ENCODE measurements at places on chromosomes 1 and 21. TPM values are rescaled to one million over a fixed set of nuclear protein-coding genes. Genes with fewer than 3 reads are reported as not detected.
A peak's percentile ranks its signal among the peaks of the same experiment; 100 is the strongest.

Gene HSD3B1
- not detected for total RNA-seq

Gene TFF3
- 0.22 TPM for total RNA-seq

Gene PLA2G2C
- total RNA-seq = not detected

Gene PRKCZ
- 46.8 TPM for total RNA-seq

Gene LEPR
- 6.0 TPM for total RNA-seq

Gene MR1
- total RNA-seq = 6.6 TPM

Gene LDLRAP1
- total RNA-seq = 26.0 TPM

- no peak for DNase-seq
Measured at GRCh38 chr1:203522237-203522636, 28.3 kb downstream of the OPTC start.

- no peak for DNase-seq
Measured at GRCh38 chr1:1211541-1212441, 2.2 kb downstream of the TNFRSF4 start.

- DNase-seq = no peak
Measured at GRCh38 chr1:98102345-98103030, 181.7 kb upstream of the DPYD start.

- no peak for DNase-seq
Measured at GRCh38 chr1:11885916-11886315, 27.2 kb upstream of the NPPB start.

DNA sequence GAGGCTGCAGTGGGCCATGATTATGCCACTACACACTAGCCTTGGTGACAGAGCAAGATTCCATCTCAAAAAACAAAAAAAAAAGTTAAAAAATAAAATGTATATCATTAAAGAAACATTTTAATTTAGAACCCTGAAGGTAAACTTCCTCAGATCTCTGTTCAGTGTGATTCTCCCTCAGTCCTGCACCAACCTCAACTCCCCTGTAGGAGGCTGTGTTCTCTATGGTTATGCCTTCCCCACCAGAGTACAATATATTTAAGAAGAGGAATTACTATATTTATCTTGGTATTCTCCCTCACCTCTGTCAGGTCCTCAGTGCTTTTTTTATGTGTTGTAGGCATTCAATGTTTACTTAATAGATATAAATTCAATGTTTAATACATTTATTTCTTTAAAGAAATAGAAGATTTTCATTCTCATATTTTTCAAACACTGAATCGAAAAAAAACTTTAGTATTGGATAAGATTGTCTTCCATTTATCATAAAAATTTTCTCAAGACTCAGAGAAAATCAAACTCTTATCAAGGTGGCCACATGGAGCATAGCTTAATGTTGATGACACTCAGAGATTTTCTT lies 4.8 kb upstream of the LRRC8B start:
- peak; percentile 18 for DNase-seq

GRCh38 chr1:228062085-228062791 lies 20.3 kb upstream of the ARF1 start:
- no peak for DNase-seq

DNA sequence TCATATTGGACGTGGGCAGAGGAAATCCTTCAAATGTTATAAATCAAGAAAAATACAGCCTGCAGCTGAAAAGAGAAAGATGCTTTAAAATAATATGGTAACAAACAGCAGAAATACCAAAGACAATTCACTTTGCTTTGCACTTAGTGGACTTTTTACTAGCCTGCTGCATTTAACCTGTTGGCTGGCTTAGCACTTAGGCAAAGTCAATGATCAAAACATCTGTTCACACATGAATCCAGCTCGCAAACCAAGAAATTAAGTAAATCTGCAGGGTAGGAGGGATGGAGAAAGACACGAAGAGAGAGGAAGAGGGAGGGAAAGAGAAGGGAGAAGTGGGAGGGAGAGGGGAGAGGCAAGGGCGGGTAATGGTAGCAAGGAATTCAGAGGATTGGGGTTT lies 103.6 kb upstream of the RAB4A start:
- no peak for DNase-seq

DNA sequence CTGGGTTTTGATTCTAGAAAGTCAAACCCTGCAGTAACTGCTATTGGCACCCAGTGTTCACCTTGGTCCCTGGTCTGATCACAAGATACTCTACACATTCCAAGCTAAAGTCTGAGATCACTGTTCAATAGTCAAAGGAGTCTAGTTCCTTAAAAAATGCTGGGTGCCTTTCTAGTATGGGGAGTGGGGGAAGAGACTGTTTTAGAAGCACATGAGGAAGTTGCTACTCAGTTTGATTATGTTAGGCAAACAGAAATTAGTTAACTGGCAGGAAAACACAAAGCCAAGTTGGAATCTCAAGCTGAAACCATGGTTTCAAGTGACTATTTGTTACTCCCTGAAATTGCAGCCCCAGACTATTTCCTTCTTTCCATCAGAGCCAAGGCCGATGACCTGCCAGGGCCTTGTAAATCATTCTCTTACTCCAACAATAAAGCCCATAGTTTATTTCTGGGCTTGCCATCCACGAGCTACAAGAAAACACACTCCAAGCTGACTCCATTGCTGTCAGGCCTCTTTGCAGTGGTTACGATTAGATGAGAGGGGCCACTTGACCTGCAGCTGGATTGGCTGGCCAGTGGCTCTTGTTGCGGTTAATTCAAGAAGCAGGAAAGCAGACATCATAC lies 21.1 kb upstream of the VTCN1 start:
- DNase-seq = no peak

DNA sequence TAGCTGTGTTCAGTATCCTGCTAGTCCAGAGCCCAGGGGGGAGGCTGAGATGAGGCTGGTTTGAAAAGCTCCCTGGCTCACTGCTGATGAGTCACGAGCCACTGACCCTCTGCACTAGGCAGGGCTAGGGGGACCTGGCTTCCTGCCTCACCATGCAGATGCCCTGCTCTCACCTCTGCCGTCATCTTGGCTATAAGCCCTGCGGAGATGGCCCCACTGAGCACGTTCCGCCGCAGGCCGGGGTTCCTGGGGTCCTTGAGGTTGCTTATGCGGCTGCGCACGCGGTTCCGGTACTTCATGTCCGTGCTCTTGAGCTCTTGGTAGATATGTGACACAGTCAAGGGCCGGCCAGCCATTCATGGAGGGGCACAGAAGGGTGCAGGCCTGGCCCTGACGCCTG lies 24.1 kb upstream of the ZNF436 start:
- DNase-seq = no peak

- DNase-seq = no peak
Measured at GRCh38 chr21:33834801-33835500, 80.7 kb downstream of the ATP5PO start.

Measured in HCT116 (cell line).